ENCODE measurements at places on chromosomes 7 and 10.

GRCh38 chr7:8236780-8237407 lies 25.1 kb downstream of the ICA1 start:
- DNase-seq = no peak

DNA sequence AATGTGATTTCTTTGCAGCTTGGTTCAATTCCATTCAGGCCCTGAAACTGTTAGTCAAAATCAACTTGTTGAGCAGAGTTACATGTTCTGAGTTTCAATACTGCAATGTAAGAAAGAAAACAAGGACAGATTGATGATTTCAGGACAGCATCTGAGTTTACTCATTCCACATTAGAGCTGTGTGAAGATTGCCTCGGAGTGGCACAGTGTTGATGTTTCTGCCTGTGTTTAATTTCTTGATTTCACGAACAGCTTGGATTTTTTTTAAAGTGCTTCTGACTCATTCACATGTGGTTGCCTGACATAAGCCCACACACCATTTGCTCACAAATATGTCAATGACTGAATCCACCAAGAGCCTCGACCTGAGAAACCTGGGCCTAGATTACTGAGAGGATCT lies 101.2 kb upstream of the PARD3 start:
- no peak for DNase-seq

- DNase-seq = no peak
Measured at GRCh38 chr10:91251430-91252056, 31.1 kb downstream of the PCGF5 start.

- no peak for DNase-seq
Measured at GRCh38 chr10:121167534-121168243, 316.5 kb downstream of the WDR11 start.

All from left ventricle myocardium superior (tissue), 1 donor.